ENCODE measurements at places on chromosomes 1 and 21.

GRCh38 chr1:20753589-20753988, 21.1 kb upstream of the SH2D5 start:
- DNase-seq = no peak

DNA sequence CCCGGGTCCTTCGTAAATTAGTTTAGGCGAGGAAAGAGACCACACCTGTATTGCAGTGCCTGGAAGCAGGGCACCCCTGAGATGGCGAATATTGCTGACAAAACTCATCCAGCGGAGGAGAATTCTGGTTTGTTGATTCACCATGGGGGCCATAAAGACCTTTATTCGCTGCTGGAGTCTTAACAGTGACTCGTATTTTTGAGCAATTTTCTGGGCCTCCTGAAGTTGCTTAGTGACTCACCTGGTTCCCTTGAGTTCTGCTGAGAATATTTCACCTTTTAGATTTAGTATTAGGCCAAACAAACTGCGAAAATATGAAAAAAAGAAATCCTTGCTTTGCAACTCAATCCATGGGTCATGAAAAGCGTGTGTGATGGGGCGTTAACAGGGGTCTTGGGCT, 20.6 kb upstream of the H6PD start:
- DNase-seq = no peak

GRCh38 chr1:45442272-45442671, 48.7 kb downstream of the TESK2 start:
- DNase-seq = peak; percentile 29

- no peak for DNase-seq
Observed at GRCh38 chr1:6888268-6888667, 103.0 kb downstream of the CAMTA1 start.

DNA sequence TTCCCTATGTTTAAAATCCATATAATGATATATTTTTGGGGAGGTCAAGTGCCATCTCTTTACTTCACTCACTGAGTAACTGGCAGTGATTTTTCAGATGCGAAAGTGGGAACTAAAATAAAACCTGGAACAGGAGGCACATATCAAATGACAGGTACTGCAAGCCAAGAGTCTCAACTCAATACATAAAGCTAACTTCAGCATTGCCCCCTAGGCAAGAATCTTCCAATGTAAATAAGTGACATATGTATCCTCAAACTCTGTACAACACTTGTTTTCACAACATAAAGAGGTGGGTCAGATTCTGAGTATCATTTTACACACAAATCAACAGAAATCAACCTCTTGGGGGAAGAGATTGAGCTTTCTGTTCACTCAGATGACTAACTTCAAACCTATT, 18.1 kb downstream of the DCAF8 start:
- no peak for DNase-seq

- no peak for DNase-seq
Observed at GRCh38 chr1:160049101-160049500, 17.3 kb upstream of the PIGM start.

GRCh38 chr1:235336903-235337302, 8.5 kb downstream of the GGPS1 start:
- no peak for DNase-seq

- no peak for DNase-seq
Observed at GRCh38 chr1:243548516-243548915, 292.7 kb downstream of the SDCCAG8 start.

GRCh38 chr1:211722277-211723175, 47.1 kb upstream of the NEK2 start:
- no peak for DNase-seq

GRCh38 chr1:61426885-61427284, 298.1 kb downstream of the TM2D1 start:
- no peak for DNase-seq

DNA sequence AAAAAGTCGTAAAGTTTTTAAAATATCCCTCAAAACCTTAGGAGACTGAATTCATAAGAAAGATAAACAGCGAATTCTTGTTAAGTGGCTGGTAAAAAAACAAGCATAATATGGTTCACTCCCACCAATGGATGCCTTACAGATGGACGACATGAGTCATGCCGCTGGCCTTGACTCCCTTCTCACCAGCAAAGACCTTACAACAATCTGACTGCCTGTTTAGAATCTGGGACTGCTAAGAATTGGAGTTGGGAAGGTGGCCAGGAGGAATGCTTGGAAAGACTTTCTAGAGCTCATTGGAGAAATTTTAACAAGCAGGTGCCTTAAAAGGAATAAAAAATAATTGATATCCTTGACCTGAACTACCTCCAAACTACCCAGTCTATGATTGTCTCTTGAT, 206.9 kb upstream of the FMN2 start:
- DNase-seq = no peak

DNA sequence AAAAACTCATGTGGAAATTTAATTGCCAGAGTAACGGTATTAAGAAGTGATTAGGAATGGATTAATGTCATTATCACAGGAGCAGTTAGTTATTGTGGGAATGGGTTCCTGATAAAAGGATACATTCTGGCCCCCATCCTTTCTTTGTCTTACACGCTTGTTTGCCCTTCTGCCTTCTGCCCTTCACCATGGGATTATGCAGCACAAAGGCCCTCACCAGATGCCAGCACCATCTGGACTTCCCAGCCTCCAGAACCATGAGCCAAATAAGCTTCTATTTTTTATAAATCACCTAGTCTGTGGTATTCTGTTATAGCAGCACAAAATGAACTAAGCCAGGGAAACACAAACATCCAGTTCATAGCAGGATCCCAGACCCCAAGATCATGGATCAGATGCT, 33.9 kb upstream of the POU2F1 start:
- DNase-seq = no peak

DNA sequence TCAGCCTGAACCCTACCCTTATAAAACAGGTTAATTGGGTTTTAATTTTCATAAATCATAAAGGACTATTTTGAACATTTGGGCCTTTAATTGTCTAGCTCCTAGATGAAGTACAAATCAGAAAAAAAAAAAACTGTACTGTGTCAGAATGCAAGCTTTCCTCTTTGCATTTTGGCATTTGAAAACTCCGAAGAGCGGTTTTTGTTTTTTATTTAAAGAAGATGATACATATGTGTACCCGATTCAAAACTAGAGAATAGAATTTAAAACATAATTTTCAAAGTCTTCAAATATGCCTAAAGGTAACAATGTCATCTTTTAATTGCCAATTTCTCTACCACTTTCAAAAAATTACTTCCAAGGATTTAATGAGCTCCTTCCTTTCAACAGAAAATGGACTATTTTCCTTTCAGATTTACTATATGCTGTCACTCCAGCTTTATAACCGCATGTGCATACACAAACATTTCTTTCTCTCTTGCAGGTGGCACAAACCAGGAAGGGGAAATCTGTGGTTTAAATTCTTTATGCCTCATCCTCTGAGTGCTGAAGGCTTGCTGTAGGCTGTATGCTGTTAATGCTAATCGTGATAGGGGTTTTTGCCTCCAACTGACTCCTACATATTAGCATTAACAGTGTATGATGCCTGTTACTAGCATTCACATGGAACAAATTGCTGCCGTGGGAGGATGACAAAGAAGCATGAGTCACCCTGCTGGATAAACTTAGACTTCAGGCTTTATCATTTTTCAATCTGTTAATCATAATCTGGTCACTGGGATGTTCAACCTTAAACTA, 33.7 kb downstream of the MRPL39 start:
- peak; percentile 46 for DNase-seq

DNA sequence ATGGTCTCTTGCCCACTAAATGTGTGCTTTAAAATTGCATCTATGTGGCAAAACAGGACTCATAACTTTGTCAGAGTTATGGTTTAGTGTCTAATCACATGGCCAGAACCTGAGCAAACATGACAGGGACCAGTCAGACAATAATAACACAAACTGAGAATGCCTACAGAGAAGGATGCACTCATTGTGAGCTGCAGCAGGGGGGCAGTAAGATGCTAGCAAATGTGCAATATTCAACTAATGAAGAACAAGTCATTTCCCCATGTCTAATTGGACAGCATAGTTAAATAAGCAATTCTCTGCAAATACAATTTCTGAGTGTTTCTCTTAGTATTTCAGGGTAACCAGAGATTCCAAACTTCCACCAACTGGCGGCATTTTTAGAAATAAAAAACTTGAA, 30.8 kb downstream of the SPAG17 start:
- DNase-seq = no peak

DNA sequence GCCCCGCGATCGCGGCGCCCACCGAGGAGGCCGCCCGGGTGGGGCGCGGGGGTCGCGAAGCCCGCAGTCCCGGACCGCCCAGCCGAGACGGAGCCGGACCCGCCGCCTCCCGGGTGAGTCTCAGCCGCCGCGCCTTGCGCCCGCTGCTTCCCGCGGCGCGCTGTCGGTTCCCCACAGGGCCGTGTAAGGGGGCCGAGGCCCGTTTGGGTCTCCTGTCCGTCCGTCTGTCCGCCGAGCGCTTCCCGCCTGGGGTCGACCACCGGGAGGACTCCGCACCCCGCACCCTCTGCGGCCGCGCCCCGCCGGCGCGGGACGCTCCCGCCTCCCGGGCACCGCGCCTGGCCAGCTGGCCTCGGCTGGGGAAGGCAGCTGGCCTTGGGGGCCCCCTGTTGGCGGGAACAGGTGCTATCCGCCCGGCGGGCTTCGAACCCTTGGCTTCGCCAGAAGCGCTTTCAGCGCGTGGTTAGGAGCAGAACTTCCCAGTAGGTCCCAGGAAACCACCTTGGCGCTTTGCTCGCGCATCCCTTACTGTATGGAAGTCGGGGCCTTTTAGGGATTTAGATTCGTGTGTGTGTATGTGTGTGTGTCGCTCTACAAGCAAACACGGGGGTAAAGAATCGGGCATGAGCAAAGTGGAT, 414 bp downstream of the TMEM51 start:
- DNase-seq = no peak

GRCh38 chr1:41101950-41102607, 80.6 kb upstream of the SLFNL1 start:
- peak; percentile 90 for DNase-seq

- no peak for DNase-seq
Observed at GRCh38 chr1:24117722-24118409, 5.9 kb upstream of the MYOM3 start.

- no peak for DNase-seq
Observed at GRCh38 chr1:10986525-10986890, 25.9 kb upstream of the TARDBP start.

- no peak for DNase-seq
Observed at GRCh38 chr1:185681034-185681633, 53.1 kb upstream of the HMCN1 start.

- DNase-seq = no peak
Observed at GRCh38 chr1:225697428-225697827, 44.5 kb upstream of the ENAH start.

DNA sequence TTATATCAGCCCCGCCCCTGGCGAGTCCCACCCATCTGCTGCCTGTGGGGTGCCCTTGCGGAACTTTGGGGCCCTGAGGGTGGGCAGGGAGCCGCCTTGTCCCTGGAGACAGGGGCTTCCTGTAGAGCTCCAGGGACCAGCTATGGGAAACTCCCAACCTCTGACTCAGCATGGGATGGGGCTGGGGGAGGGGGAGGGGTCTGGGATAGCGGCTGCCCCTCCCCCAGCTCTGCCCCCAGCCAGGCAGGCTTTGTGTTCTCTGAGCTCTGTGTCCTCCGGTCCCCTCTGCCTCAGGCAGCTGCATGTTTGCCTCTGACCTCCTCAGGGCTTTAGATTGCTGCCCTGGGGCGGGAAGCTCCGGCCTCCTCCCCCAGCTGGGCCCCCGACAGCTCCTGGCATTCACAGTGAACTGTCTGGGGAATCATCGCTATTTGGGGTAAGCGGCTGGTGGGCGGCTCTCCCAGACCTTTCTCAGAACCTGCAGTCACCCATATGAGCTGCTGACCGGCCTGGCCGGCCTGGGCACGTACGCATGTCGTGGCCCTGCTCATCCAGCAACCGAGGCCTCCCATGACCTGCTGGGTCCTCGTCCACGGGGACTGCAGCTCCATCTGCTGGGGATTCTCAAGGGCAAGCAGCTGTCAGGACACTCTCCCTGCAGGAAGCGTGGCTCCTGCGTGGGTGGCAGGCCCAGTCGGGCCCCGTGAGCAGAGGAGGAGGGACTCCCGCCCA, 17.1 kb downstream of the ARHGEF16 start:
- no peak for DNase-seq

DNA sequence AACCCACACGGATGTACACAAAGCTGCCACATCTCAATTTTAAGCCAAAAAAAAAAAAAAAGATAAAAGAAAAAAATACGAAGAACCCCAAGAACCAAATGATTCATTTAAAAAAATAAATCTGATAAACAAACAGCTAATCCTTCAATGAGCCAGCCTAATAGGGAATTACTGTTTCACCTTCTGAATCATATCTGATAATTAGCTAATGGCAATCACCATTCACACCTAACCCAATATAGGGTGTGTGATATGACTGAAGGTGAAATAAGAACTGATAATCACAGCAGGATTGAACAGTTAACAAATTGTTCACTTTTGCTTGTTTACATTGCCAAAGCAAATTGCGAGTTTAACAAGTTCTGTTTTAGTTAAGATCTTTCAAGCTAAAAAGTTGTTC, 61.4 kb downstream of the LAMC2 start:
- no peak for DNase-seq

DNA sequence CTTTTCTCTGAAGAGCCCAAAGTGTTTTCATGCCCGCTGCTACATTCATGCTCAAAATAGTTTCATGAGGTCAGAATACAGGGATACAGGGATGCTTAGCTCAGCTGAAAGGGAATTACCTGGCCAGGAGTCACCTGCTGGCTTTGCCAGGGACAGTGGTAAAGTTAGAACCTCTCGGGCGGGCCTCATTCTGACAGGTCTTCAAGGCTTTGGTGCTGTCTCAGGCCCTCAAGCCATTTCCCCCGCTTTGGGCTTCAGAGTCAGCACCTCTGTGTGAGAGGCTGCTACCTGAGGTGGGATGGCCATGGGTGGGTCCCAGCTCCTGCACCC, 5.5 kb downstream of the RASSF5 start:
- DNase-seq = no peak

GRCh38 chr1:173187671-173188237, 19.4 kb downstream of the TNFSF4 start:
- DNase-seq = no peak

DNA sequence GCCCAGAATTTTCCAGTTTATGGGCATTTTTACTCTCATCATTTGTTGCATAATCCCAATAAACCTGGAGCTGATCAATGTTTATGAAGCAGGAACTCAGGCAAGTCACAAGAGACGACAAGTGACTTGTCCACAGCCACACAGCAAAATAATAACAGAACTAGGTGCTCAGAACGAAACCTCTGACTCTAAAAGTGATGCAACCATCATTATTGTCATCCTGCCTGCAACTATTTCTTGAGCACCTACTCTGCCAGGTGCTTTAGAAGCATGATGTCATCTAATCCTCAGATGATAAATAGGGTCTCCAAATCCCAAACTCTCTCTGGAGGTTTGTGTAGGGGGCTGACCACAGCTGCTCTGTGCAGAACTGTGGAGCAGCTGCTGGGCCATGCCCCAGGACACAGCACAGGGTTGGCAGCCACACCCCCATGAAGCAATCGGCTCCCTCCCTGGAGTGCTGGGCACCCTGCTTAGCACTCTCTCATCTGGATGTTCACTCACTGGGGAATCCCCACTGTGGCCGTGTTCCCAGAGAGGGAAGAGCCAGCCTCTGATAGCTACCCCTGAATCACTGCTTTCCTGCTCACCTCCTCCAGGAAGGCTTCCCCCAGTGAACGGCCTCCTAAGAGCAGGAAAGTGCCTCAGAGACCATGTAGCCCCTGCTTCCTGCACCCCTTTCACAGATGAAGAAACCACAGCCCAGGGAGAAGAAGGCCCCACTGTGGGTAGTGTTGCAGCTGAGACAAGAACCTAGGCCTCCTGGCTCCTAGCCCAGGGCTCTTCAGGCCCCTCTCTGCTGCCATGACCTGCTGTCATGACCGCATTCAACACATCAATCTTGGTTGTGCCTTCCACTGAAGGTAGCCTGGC, 2.1 kb downstream of the TTC22 start:
- no peak for DNase-seq

Measured in GM04503 (cell line).